ENCODE measurements at places on chromosomes 12 and 14.
A peak's percentile ranks its signal among the peaks of the same experiment; 100 is the strongest.

DNA sequence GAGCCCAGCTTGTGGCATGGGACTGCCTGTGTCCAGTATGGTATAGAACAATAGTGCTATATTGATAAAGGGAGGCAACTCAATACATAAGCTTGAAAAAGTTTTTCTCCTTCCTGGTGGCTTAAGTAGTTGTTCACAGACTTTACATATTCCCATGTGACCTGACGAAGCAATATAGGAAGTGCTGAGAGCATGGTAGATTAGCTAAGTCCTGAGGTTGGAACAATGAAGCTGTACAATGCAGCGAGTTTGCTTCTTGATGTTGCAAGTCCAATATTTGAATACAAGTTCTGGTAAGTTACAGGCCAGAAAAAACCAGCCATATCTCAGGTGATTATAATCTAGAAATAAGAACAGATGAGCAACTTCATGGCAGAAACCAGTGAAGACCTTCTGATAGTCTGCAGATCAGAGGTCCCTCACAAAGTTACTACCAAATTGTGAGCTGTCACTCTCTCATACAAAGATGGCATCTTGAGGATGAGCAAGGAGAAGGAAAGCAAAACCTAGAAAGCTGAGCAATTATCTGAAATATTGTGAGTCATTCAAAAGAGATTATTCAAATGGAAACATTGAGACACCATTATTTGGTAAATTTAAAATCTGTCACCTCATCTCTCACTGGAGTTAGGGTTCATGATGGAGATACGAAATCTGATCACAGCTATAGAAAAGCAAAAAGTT is 72.9 kb upstream of the BTG1 start:
- DNase-seq = no peak

- no peak for DNase-seq
Observed at GRCh38 chr12:12086973-12087692, 16.4 kb downstream of the BCL2L14 start.

DNA sequence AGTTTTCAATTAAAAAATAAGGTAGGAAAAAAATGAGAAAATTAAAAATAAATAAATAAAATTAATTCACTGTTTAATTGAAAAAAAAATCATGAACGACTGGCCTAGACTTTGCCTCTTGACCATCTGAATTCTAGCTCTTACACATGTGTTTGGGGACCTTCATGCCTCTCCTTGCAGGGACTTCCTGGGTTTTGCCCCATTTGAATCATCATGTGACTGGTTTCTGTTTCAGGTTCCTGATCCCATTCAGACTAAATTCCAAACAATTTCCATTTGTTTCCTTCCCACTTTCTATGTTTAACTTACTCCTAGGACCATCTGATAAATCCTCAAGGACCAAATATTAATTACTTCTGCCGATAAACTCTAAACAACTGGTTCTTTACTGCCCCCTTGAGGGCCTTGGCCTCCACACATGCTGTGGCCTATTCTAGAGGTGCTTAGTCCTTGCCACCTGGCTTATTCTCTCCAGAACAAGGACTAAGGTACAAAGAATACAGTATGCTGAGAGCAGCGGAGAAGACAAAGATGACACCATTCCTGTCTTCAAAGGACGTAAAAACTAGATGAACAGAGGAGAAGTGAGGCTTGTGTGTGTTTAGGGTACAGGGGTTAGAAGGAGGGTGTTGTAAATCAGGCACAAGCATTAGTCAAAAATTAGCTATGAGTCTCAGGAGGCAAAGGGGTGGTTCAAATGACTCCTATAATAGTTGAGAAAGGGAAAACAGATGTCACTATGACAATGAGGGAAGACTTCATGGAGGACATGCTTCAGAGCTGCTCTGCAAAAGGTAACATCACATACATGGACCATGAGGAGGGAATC is 125.8 kb upstream of the AVPR1A start:
- DNase-seq = peak; percentile 43

DNA sequence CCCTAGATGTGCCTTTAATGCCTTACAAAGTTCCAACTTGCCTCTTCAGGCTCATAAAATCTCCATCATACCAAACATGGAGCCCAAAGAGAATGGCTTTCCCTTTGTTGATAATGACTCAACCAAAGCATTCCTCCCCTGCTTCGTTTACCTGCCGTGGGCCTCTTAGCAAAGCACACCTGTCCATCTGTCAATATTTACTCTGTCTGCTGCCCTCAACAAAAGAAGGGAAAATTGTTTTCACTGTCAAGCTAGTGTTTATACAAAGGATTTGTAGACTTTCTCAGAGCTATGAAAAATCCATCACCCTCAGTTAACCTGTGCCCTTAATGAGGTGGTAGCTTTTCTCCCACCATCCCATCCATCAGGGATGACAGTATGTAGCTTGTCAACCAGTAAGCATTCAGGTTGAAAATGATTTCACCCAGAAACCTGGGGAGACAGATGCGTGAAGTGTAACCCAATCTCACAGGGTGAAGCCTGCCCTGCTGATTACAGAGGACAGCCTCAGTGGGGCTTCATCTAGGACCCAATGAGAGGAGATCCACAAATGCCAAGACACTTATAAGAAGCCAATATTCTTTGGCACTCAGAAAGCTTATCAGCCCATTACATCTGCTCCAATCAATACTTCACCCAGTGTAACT is 278.1 kb downstream of the NUAK1 start:
- DNase-seq = peak; percentile 64

- no peak for DNase-seq
Observed at GRCh38 chr12:111841236-111841749, 735 bp upstream of the MAPKAPK5 start.

DNA sequence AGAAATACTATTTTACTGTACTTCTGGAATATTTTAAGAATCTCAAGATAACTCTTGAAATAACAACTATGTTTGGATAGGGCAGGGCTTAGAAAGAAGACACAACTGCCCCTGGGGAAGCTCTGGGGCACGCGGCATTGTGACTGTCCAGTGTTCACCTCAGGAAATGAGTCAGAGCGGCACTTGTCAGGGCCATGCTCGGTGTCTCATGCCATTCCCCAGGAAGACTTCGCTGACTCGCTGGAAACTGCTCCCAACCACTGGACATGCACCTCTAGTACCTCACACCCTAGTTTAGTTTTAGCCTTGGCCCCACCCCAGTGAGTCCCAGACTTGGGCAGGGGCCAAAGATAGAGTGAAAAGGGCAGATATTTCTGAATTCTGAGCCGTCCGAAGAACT is 192.0 kb downstream of the TTC7B start:
- no peak for DNase-seq
